Muscle of leg (tissue), 16 donors: ENCODE measurements at places on chromosomes 5 and 9. TPM values are rescaled to one million over a fixed set of nuclear protein-coding genes. Genes with fewer than 3 reads are reported as not detected.

Gene CYLC2
- polyA plus RNA-seq, result not detected

Gene MINAR2
- 0.10 TPM for polyA plus RNA-seq

Gene PCDHB10
- polyA plus RNA-seq, result 5.1 TPM

Gene TCOF1
- polyA plus RNA-seq, result 24.6 TPM

GRCh38 chr5:95817430-95817829, 5.1 kb downstream of the GLRX start:
- DNase-seq, result no peak

GRCh38 chr5:55172937-55173686, at the start of gene CDC20B:
Gene CDC20B (minus strand): TSS chr5:55173177. CDS start chr5:55173000, 177 bp downstream.
- DNase-seq, result peak; percentile 89

GRCh38 chr5:174046558-174046957, 1.1 kb downstream of the NSG2 start:
- DNase-seq, result no peak

DNA sequence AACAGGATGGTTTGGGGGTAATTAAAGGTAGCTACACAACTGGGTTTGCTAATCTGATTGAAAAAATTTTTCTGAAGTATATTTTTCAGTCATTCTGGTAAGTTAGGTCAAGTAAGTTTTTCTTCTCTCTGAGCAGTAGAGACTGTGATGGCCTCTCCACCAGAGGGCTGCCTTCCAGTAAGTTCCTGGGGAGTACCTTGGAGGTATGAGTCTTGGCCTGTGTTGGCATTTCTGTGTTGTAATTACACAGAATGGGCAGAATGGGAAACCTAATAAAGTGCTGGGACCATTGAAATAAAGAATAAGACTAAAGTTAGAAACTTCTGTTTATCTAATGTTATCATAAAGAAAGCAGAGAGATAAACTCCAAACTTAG, 430.8 kb downstream of the ARHGEF28 start:
- no peak for DNase-seq

DNA sequence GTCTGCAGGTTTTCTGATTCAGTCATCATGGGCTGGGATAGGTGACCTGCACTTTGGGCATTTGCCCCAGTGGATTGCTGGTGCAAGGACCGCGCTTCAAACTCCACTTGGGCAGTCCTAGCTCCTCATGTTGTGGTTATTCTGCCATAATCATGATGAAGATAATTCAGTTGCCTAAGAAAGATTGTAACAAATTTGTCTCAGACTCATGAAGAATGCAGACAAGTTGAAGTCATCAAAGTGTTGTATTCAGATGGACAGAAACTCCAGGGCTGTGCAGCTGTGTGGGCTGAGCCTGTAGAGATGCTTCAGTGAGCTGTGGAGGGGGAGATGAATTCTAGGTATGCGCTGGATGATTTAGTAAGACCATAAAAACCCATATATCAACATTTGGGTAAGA, 38.5 kb downstream of the TARS1 start:
- DNase-seq, result no peak

DNA sequence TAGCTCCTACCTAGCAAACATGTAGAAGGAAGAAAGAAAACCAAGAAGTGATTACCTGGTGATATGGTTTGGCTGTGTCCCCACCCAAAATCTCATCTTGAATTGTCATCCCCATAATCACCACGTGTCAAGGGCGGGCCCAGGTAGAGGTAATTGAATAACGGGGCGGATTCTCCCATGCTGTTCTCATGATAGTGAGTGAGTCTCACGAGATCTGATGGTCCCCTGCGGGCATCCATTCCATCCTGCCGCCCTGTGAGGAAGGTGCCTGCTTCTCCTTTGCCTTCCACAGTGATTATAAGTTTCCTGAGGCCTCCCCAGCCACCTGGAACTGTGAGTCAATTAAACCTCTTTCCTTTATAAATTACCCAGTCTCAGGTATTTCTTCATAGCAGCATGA, 27.4 kb upstream of the ANKRD34B start:
- no peak for DNase-seq

DNA sequence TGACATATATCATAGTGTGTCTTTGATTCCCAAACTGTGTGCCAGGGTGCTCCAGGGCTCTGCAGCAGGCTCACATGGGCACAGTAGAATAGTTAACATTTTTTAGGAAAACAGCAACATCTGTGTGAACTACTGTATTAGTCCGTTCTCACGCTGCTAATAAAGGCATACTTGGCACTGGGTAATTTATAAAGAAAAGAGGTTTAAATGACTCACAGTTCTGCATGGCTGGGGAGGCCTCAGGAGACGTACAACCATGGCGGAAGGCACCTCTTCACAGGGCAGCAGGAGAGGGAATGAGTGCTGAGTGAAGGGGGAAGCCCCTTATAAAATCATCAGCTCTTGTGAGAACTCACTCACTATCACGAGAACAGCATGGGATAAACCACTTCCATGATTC, 82.7 kb downstream of the EGFLAM start:
- DNase-seq, result no peak

DNA sequence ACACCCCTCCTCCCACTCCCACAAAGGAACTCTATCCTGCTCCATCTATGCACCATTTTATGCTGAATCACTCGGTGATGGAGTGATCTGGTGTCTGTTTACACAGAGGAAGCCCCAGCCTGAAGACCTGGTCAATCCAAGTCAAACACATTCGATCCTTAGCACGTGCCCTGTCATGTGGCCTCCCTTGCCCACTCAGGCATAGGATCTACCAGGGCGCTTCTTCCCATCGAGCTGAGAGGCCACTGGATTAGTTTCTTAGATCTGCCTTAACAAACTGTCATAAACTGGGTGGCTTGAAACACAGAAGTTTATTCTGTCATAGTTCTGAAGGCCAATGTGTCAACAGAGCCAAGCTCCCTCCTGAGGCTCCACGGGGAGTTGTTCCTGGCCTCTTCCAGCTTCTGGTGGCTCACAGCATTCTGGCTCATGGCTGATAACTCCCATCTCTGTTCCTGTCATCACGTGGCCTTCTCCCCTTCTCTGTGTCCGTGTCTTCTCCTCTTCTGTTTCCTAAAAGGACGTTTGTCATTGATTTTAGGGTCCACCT, 34.2 kb downstream of the FOXI1 start:
- no peak for DNase-seq

- DNase-seq, result no peak
Observed at GRCh38 chr5:2755076-2755680, 3.7 kb upstream of the IRX2 start.
